NCI-H1436 treated with DMSO at 0.1 percent for 48 hours (cell line): ENCODE measurements at places on chromosomes 1 and 21.

DNA sequence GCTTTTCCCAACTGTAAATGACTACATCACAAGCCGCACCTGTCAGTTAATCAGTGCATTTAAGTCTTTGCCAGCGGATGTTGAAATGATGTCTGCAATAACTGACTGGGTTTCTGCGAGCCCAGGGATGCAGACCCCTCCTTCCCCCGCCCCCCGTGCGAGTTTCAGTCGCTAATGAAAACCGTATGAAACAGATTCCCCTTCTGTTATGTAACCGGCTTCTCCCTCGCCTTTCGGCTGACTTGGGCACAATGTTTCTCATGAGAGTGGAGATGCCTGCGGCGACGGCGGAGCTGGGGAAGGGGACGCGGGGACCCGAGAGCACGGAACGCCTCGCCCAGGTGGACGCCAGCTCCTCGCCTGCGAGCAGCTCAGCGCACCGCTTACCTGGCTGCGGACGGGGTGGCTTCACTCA is 753 bp downstream of the KCNJ6 start:
- DNase-seq: no peak

DNA sequence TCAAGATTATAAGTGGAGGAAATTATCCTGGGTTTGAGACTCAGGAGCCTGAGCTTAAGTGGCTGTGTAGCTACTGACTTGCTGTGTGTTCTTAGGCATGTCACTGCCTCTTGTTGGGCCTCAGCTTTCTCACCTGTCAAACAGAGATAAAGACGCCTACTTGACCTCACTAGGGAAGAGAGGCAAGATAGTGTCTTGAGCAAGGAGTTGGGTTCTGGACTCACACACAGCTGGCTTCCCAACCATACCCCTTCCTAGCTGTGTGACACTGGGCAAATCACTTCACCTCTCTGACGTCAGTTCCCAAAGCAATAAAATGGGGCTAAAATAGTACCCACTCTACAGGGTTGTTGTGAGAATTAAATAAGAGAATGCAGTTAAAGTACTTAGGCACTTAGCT is 11.6 kb upstream of the EPB41 start:
- no peak for DNase-seq

DNA sequence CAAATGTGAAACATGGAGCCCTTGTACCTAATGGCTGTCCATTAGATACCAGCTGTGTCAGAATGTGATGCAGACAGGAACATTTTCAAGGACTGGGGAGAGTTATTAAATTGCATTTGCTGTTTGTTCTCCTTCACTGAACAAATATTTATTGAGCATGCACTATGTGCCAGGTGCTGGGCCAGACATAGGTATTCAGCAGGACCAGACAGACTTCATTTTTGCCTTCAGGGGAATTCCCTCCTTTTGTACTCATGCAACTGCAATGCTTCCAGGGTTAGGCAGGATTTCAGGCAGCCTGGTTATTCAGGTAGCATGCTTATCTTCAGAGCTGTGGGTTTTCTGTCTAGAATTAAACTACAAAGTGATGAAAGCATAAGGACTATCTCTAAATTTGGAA is 64.2 kb upstream of the SMYD2 start:
- DNase-seq: no peak

GRCh38 chr1:225919906-225920305 is 4.1 kb downstream of the PYCR2 start:
- DNase-seq: no peak

GRCh38 chr1:234862360-234862943 is 252.5 kb upstream of the IRF2BP2 start:
- no peak for DNase-seq

- no peak for DNase-seq
Measured at GRCh38 chr1:239814306-239814881, 277.3 kb upstream of the FMN2 start.

GRCh38 chr1:209106861-209107260 is 476.7 kb upstream of the CAMK1G start:
- DNase-seq: no peak

DNA sequence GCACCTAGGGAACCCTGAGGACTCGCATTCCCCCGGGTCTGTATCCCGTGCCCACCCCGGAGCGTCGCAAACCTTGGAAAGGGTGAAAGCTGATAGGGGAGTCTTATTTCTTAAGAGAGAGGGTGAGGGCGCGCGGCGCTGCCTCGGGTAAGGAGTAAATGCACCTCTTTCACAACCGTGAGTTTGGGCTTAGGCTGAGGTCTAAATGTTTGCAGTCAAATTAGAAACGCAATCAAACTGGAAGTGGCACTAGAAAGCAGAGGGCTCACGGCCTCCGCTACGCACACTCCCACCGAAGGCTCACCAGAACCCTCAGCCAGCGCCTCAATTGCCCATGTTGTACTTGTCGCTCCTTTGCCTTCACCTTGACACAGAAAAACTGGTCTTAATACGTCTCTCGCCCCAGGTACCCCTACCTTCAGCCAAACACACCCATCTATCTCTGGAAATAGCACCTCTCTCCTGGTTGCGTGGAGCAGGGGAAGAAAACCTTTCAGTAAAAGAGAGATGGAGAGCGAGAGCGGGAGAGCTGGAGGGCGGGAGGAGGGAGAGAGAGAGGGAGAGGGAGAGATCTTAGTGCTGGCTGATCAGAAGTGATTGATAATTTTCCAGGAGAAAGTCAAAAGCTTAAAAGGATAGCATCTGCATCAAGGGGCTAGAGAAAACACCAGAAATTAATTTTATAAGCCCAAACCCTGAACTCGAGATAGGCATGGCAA is 1.7 kb upstream of the HLX start:
- no peak for DNase-seq

GRCh38 chr1:183087001-183087400 is 63.8 kb downstream of the LAMC1 start:
- DNase-seq: no peak

DNA sequence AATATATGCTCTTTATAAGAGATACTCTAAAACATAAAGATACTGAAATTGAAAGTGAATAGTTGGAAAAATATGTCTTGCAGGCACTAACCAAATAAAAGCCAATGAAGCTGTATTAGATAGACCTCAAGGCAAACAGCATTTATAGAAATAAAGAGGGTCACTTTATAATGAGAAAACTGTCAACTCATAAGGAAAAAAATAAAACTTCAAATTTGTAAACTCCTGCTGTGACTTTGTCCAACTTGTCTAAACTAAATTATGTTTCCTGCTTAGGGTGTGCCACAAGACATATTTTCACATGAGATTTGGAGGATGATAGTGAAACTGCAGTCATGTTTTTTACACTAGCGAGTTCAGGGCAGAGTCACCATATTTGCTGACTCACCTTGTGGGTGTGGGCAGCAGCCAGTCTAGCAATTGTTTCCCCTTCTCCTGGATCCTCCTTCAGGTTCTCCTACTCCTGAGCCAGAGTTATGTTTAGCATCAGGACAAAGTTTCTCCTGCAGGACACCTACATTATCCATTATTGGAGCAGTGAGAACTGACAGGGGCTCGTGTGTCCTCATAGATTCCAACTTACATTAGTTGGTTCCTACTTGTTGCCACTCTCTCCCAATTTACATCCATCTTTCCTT is 43.8 kb downstream of the CD53 start:
- DNase-seq: no peak

DNA sequence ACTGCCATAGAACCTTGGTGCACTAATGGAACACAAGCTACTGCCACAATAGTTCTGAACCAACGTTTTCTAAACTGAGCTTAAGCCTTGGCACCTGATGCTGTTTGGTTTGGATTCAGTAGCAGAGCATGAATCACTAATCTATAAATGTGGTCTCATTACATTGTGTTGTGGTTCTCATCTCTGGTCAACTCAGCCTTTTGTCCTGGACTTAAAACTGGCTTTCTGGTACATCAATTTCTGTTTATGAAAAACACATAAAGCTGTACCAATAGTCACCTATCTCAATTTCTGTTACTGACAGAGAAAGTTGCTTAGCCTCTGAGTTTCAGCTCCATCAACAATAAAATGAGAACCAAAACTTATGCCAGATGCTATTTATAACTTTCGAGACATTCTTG is 197.5 kb upstream of the KIAA0040 start:
- no peak for DNase-seq

- no peak for DNase-seq
Measured at GRCh38 chr21:19855522-19855921, 1142.7 kb upstream of the NCAM2 start.

GRCh38 chr21:15079269-15079668 is 14.5 kb upstream of the NRIP1 start:
- no peak for DNase-seq

DNA sequence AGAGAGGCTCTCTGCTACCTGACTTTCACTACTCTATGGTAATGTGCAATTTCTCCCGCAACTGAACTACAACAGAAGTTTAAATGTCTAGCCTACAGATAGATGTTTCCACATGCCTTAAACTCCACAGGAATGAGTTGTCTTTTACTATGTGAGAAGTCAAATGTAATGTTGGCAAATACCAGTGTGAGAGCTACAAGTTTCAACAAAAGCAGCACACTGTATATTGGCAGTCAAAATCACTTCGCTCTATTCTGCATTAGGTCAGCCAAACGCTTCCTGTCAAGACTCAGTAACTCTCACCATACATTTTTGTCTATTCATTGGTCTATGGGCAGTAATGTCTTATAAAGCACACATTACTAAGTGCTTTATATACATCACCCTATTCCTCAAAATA is 41.9 kb downstream of the LUZP1 start:
- DNase-seq: no peak

- DNase-seq: no peak
Measured at GRCh38 chr1:39671793-39672550, at the start of gene NT5C1A. NT5C1A (minus strand) TSS chr1:39672107; CDS start chr1:39672038, 69 bp downstream.

GRCh38 chr1:153959454-153959853 is 1.0 kb upstream of the CRTC2 start:
- no peak for DNase-seq

DNA sequence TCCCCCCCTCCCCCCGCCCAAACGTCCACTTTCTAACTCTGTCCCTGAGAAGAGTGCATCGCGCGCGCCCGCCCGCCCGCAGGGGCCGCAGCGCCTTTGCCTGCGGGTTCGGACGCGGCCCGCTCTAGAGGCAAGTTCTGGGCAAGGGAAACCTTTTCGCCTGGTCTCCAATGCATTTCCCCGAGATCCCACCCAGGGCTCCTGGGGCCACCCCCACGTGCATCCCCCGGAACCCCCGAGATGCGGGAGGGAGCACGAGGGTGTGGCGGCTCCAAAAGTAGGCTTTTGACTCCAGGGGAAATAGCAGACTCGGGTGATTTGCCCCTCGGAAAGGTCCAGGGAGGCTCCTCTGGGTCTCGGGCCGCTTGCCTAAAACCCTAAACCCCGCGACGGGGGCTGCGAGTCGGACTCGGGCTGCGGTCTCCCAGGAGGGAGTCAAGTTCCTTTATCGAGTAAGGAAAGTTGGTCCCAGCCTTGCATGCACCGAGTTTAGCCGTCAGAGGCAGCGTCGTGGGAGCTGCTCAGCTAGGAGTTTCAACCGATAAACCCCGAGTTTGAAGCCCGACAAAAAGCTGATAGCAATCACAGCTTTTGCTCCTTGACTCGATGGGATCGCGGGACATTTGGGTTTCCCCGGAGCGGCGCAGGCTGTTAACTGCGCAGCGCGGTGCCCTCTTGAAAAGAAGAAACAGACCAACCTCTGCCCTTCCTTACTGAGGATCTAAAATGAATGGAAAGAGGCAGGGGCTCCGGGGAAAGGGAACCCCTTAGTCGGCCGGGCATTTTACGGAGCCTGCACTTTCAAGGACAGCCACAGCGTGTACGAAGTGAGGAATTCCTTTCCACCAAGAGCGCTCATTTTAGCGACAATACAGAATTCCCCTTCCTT is 158.1 kb downstream of the RUNX1 start:
- no peak for DNase-seq

DNA sequence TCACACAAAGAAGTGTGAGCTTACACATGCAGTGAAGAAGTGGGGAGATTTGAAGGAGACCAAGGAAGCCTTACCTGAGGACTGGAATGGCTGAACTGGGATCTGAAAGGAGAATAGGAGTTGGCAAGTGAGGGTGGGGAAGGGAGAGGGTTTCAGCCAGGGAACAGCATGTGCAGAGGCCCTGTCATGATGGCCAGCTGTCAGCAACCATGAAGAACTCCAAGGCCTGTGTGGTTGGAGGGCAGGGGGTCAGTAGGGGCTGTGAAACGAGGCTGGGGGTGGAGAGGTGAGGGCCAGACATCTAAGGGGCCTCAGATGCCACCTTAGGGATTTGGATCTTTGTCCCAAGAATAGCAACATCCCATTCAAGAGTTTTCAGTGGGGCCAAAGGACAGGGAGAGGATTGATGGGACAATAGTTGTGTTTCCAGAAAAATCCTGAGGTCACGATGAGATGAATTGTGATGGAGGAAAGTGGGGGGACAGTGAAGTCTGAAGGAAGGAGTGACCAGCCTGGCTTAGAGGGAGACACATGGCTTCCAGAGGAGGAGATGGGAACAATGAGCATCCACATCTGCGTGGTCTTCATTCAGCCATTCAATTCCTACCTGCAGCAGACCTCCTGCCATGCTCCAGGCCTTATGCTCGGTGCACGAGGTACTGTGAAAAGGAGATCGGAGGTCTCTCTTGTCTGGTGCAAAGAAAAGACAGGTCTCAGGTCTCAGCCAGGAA is 187.6 kb downstream of the MATN1 start:
- DNase-seq: no peak

DNA sequence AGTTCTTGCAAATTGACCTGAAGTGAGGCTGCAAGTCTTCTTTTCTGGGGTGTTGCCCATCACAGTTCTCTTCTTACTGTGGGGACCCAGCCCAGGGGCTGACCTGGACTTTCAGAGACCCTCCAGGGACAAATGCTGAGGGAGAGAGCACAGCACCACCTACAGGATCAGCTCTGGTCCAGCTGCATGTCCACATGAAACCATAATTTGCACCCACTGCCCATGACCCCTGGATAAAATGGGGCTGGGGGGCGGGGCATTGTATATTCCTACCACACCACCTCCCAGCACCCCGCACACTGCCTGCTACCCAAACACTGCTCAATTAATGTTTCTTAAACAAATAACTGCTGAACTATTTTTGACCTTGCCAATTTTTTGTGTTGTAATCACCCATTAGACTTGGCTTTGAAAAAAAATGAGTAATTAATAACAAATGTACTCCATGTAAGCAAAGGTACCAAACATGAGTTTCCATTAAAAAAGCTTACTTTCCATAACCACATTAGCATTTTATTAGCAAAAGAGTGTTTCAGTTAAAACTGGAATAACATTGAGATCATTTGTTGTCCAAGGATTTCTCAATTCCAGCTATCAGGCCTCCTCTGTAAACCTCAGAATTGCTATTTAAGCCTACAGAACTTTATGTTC is 168.0 kb upstream of the RAB4A start:
- DNase-seq: no peak

DNA sequence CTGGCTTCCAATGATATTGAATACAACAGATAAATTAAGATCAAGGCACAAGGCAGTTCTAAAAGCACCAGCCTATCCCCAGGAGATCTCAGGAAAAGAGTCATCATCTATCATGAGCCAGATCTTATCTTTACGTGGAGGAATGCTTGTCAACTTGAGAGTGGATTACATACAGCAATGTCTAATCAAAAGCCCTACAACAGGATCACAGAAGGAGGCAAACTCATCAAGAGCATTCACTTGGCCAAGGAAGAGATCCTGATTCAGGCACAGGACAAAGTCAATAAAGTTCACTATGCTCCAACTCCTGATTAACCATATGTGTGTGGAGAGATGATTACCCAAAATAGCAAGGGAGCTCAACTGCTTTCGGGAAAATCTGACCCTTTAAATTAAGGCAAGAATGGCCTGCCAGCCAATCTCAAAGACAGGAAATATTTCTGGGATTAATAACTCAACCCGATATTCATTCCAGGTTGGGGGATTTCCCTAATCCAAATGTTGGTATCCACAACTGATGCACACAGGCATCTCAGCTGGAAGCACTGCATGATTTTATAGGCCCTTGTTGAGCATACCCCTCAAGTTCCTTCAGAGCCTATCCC is 33.7 kb downstream of the TBX15 start:
- no peak for DNase-seq

GRCh38 chr1:17568014-17568900 is 28.8 kb downstream of the ARHGEF10L start:
- no peak for DNase-seq
